ENCODE measurements at places on chromosomes 1 and 21.

- no peak for DNase-seq
Measured at GRCh38 chr1:149967041-149967440, 30.4 kb upstream of the MTMR11 start.

DNA sequence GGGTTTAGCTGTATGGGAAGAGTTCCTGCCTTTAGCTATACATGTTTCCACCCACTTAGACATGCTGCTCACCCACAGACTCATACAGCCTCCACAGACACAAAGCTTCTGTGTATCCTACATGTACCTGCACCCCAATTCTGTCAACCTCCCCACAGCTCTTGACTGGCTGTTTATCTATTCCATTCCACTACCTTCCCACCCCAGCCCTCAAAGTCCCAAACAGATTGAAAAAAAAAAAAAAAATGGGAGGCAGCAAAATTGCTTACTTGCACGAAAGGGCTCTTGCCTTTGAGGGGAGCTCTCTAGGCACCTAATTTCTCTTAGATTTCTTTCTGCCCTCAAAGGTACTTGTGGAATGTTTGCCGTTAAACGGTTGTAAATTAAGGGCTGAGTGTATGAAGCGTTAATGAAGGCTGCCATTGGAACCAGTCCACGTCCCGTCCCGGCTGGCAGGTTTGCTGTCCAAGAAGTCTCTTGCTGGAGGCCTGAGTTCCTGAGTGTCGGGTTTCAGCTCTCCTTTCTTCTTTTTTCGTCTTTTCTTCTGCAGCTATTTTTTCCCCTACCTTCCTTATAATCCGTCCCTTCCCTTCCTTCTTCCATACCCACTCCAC is 43.6 kb downstream of the PBX1 start:
- DNase-seq = peak; percentile 51

GRCh38 chr1:923131-923990 is at the start of gene SAMD11:
Gene SAMD11 (plus strand): TSS chr1:923923. CDS start chr1:924432, 509 bp downstream.
- no peak for DNase-seq

GRCh38 chr1:98523256-98523655 is 138.3 kb upstream of the SNX7 start:
- no peak for DNase-seq

DNA sequence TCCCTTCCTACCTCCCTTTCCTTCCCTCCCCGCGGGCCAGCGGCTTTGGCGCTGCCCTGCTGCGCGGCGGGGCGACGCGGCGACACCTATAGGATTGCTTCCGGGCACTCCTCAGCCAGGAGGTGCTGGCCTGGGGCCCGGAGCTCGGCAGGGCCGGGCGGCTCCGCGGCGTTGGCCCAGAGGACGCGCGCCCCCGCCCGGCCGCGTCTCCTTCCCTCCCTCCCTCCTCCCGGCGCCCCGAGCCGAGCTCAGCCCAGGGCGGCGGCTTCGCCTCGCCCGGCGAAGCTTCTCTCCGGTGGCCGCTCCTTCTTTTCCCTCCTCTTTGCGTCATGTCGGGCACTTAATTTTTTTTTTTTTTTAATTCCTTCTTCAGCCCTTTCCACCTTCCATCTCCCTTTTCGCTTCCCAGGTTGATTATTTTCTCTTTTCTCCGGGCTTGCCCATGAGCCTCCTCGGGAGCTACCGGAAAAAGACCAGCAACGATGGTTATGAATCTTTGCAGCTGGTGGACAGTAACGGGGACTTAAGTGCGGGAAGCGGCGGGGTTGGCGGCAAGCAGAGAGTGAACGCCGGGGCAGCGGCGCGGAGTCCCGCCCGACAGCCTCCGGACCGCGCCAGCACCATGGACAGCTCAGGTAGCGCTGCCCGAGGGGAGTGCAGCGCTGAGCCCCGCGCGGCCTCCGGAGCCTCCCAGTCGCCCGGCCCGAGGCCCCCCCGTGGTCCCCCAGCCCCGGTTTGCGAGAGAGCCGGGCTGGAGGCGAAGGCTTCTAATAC is at the start of gene DNAJC6:
DNAJC6 (plus strand) TSS at position 240 of the 774 bp plus-strand sequence; CDS start at position 443, 203 bp downstream.
- DNase-seq = peak; percentile 14
